ENCODE measurements at places on chromosomes 1 and 21.
A peak's percentile ranks its signal among the peaks of the same experiment; 100 is the strongest.

GRCh38 chr1:180579961-180580611 lies 21.3 kb downstream of the OVAAL start:
- DNase-seq, result no peak

GRCh38 chr1:244106837-244107493 lies 55.9 kb downstream of the ZBTB18 start:
- no peak for DNase-seq

- no peak for DNase-seq
Observed at GRCh38 chr1:99139876-99140275, 124.4 kb upstream of the PLPPR4 start.

GRCh38 chr1:204446413-204447111 lies 34.9 kb upstream of the PPP1R15B start:
- peak; percentile 80 for DNase-seq

DNA sequence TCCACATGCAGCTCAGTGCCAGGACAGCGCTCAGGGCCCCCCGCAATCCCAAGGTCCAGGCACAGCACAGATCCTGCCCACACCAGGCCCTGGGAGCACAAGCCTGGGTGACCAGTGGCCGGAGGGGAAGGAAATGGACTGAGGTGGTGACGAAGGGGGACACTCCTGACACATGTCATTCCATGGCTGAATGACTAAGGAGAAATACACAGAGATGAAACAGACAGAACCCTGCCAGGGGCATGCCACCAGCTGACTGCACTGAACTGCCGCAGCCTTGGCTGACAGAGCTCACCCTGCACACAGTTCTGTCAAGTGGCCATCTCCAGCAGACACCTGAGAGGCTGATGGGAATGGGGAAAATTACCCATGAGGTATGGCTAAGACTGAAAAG lies 56.1 kb downstream of the HSF2BP start:
- no peak for DNase-seq

GRCh38 chr21:26754853-26755252 lies 90.4 kb downstream of the ADAMTS1 start:
- no peak for DNase-seq

GRCh38 chr1:10561955-10562354 lies 87.2 kb downstream of the PEX14 start:
- DNase-seq, result no peak

- no peak for DNase-seq
Observed at GRCh38 chr1:26833432-26834405, 7.2 kb downstream of the ZDHHC18 start.

GRCh38 chr1:173222149-173223030 lies 15.3 kb upstream of the TNFSF4 start:
- DNase-seq, result no peak

- DNase-seq, result no peak
Observed at GRCh38 chr1:5743435-5744095, 248.7 kb downstream of the NPHP4 start.

GRCh38 chr1:197773856-197774255 lies 1.4 kb downstream of the DENND1B start:
- DNase-seq, result no peak

- no peak for DNase-seq
Observed at GRCh38 chr1:180535418-180535999, 23.3 kb upstream of the OVAAL start.

DNA sequence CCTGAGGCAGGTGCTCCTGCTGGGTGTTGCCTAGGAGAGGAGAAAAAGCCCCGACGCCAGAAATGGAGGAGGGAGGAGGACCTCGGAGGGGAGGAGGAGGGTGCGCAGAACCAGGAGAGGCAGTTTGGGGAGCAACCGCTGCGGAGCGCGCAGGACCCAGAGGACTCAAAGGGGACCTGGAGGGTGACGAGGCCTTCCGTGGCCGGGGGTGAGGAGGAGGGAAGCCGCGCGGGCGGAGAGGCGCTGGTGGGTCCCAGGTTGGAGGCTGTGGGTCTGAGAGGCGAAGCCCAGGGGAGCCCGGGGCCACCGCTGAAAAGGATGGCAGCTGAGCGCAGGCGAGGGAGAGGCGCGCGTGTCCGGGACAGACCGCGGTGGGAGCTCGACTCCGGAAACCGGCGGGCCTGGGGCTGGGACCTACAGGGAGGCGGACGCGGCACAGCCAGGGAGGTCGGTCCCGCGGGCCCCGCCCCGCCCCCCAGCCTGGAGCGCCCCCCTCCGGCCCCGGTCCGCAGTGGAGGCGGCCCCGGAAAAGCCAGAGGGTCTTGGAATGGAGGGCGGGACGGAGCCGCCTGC lies 15.1 kb downstream of the RNF223 start:
- DNase-seq, result no peak

DNA sequence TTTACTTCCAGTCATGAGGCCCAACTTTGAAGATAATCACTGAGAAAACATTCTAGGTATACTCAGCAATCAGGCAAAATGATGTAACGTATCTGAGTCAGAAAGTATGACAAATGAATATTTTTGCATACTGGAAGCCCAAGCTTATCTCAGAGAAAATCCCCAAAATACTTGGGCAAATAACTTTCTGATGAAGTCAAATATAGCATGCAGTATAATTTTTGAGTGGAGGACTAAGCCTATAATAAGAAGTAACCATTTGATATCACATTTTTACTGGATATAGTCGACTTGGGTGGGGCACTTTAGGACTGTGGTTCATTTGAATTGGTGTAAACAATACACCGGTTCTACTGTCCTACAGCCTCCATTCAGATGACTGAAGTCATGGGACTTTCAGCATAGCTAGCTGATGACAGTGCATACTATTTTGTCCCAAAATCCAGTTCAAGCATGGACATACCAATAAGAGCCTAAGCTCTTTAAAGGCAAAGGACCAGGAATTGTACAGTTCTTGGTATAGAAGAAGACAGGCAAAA lies 2.3 kb upstream of the GADD45A start:
- no peak for DNase-seq

DNA sequence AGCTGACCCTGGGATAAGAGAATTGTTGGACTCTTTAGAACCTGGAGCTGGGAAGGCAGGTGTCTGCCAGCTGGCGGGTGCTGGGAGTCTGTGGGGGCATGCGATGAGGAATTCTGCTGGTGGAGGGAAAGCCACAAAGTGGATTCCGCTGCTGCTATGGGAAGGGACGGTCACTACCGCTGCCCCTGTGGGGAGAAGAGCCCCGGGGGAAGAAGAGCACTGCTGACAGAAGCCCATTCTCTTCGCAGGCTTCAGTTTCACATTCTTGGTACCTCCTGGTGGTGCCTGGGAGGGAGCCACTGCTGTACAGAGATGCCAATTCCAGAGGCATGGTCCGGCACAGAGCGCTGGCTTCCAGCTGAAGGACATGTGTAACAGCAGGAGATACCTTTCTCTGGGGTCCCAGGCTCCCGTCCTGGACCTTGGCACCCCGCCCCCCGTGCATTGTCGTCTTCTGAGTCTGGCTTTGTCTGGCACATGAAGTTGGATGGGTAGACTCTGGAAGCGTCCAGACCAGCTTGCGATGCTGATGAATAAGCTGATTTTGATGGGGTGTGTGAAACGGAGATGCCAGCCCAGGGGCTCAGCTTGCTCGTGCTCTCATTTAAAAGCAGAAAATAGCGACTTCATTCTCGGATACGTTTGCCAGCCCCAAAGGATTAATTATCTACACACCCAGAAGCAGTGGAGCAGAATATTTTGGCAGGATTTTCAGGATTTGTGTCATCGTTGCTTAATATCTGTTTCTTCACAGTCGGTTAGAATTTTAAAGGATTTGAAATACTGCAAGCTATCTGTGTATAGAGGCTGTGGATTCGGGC lies 13.2 kb downstream of the PDXK start:
- DNase-seq, result no peak

DNA sequence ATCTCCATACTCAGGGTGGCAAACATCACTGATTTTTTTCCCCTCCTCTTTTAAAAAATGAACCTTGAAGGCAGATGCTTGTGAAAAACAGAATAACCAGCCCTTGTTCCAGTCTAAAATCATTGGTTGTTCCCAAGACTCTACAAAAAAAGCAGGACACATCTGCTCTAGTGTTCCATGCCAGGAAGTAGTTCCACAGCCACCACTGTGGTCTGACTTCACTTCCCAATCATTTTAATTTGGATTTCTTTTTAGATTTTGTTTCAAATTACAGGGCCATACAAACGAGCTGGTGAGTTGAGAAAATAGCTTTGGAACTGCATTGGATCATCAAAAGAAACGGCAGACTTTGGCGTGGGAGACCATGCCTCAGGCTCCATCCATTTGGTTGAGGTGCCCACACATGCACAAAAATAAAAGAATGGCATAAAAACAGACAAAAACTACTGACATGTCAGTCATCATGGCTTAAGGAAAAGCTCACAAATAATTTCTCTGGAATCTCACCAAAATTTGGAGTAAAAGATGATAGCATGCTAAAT lies 210.0 kb downstream of the GABPA start:
- DNase-seq, result no peak

DNA sequence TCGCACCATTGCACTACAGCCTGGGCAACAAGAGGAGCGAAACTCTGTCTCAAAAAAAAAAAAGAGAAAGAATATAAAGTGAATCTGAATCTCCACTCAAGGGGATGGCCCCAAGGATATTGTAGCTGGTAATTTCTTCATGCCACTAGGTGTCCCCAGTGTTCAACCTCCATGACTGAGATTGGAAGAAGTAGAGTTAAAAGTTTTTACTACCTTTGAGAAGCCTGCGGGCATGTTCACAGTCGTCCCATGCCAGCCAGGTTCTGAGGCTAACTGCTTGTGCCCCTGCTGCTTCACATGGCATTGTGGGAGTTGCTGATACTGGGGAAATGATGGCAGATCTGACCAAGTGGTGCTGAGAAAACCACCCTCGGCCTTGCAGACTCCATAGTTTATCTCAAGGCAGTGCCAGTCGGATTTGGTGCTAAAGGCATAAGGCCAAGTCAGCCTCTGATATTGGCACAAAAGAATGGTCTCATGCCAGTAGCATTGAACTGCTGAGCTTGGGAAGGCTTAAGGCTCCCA lies 10.8 kb upstream of the SHISA4 start:
- no peak for DNase-seq

DNA sequence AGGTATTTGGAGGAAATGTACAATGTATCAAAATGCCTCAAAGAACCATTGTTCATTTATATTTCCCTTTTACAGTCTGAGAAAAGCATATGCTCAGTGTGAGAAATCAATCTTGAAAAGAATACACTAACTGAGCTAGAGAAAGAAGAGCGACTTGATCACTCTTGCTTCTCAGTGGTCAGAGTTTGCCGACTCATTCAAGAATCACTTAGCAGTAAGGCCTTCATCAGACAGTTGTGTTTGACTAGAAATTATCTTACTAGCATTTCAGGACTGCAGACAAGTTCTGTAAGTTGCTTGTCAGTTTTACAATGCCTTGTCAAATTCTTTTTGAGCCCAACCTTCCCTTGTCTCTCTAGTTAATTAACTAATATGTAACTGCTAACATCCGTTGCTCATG lies 12.9 kb downstream of the RGS18 start:
- DNase-seq, result no peak

GRCh38 chr1:8350914-8351684 lies 33.2 kb downstream of the SLC45A1 start:
- DNase-seq, result no peak

DNA sequence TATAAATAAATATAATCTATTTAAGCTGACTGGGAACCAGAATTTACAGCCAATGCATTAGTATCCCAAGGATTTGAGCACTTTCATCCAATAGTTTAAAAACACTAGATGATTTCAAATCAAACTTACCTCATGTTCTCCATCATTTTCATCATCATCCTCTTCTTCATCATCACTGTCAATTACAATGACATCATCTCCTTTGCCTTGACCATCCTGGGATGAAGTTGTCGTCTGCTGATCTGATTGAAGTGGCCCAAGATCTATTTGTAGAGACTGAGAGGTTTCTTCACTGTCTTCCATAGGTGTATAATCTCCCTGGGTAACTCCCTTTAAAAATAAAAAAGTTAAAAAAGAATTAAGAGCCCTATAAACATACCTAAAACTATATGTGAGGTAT lies 47.7 kb downstream of the TPR start:
- DNase-seq, result no peak

DNA sequence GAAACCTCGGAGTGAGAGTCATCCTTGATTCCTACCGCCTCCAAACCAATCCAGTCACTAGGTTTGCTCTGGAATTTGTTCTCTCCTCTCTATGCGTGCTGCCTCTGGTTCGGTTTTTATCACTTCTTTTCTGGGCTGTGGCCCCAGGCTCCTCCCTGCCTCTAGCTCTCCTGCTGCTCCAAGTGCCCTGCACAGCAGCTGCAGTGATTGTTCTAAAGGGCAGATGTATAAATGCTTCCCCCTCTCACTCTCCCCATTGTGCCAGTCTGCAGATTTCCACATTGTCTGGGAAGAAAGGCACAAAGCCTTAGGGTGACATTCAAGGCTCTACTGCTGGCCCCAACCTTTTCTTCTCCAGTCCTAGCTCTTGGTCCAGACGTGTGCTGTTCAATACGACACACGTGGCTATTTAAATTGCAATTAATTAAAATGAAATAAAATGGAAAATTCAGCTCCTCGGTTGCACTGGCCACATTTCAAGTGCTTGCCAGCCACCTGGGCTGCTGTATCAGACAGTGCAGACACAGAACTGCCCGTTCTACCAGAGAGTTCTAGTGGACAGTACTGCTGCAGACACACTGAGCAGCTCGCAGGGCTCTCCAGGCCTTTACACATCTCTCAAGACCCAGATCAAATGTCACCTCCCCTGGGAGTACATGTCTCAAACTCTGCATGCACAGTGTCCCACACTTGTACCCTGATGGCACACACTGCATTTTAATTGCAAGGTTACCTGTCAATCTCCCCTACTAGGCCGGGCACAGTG lies 12.4 kb downstream of the TRIM62 start:
- no peak for DNase-seq

DNA sequence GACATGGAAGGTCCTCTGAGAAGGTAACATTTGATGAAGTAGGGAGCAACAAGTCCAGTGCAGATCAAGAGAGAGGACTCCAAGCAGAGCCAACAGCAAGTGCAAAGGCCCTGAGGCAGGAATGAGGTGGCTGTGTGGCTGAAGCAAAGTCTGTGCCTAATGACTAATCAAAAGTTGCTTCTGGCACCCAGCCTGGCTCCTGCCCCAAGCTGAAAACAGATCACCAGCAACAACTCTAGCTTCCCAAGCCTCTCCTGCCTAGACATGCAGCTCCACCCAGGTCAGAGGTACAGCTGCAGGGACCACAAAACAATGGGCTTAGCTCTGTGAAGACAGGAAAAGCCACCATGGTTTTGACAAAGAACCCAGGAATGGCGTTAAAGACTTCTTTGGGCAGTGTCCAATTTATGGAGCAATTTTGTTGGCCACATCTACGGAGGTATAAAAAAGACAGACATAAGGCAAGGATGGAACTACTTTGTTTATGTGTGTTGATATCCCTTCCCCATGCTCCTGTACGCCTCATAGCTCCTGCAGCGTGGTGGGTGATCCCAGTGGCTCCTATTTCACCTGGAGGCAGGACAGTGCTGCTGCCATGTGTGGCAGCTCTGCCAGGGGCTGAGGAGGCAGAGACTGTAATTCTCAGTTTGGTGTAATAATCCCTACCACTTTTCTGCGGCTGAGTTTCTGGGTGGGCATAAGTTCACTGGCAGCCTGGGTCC lies 26.4 kb upstream of the IGSF3 start:
- no peak for DNase-seq

DNA sequence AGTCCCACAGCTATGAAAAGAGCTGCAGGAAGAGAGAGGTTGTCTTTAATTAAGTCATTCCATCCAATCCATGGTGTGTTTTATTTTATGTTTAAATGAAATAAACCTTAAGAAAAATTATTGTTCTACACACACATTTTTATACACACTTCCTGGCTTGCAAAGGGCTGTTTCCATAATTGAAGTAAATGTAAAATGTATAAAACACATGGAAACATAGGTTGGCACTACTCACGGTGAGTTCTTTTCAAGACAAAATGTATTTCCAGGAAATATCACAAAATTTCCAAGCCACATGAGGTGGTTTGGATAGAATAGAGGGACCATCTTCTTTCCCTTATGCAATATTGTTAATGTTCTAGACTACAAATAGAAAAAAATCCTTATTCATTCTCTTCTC lies 426.8 kb upstream of the USP24 start:
- no peak for DNase-seq

Data from coronary artery (tissue), 2 donors.